ENCODE measurements at places on chromosomes 1 and 21. TPM values are rescaled to one million over a fixed set of nuclear protein-coding genes. Genes with fewer than 3 reads are reported as not detected.

DNA sequence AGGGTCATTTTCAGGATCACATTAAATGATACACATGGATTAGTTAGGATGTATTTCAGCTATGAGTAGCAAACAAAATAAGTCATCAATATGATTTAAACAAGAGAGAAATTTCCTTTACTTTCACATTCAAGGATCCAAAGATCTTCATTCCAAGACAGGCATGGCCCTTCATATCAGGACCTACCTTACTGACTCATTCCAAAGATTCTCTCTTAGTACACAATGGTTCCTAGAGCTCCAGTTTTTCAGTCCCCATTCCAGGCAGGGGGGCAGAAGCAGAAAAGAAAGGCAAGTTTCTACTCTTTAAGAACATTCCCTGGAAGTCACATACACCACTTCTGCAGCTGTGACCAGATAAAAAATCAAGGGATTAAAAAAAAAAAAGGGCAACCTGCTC lies 23.7 kb downstream of the RGS2 start:
- H3K36me3 ChIP-seq: no peaks in the 10 kb centered on the region
- H3K4me3 ChIP-seq: no peak overlapping the region
- no peak overlapping the region for H3K27ac ChIP-seq
- H3K4me1 ChIP-seq: no peaks in the 10 kb centered on the region
- no peak for DNase-seq

Gene TNFAIP8L2
- 30.0 TPM for total RNA-seq

- peaks cover 58% of the 10 kb centered on the region for H3K27me3 ChIP-seq
- no peaks in the 10 kb centered on the region for H3K36me3 ChIP-seq
- no peaks in the 10 kb centered on the region for H3K4me1 ChIP-seq
- H3K4me3 ChIP-seq: no peak overlapping the region
- no peak overlapping the region for H3K27ac ChIP-seq
Measured at GRCh38 chr1:17120481-17120877, 1.2 kb upstream of the PADI2 start.

Gene TTC22
- 3.0 TPM for total RNA-seq

DNA sequence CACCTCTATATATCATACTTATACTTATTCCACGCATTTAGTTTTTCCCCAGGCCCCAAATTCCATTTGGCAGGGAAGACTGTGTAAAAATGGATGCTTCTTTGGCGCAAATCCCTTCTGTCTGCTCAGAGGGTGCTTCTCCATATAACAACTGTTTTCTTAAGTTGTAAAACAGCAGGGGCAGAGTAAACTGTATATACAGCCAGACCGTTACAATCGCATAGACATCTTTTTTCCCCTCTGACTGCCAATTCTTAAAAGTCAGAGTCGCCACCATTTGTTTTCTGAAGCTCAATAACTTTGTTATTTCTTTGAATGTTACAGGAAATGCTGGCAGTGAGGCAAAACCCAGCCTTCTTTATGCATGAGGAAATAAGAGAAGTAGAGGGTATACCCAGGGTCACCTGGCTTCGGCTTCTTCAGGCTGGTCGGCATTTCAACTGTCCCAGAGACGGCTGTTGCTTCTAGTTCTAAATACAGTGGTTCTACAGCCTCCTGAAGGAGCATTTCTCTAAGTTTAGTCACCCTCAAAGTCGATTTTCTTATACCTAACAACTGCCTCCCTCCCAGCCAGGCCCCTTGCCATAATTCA lies 188.4 kb downstream of the CLIC6 start:
- H3K27ac ChIP-seq: no peak overlapping the region
- H3K36me3 ChIP-seq: peaks cover 76% of the 10 kb centered on the region
- H3K4me1 ChIP-seq: peaks cover 3% of the 10 kb centered on the region
- H3K4me3 ChIP-seq: no peak overlapping the region

GRCh38 chr21:31514598-31514997 lies 144.9 kb upstream of the SOD1 start:
- H3K4me3 ChIP-seq: no peak overlapping the region
- no peaks in the 10 kb centered on the region for H3K36me3 ChIP-seq
- H3K27ac ChIP-seq: no peak overlapping the region
- peaks cover 20% of the 10 kb centered on the region for H3K4me1 ChIP-seq

DNA sequence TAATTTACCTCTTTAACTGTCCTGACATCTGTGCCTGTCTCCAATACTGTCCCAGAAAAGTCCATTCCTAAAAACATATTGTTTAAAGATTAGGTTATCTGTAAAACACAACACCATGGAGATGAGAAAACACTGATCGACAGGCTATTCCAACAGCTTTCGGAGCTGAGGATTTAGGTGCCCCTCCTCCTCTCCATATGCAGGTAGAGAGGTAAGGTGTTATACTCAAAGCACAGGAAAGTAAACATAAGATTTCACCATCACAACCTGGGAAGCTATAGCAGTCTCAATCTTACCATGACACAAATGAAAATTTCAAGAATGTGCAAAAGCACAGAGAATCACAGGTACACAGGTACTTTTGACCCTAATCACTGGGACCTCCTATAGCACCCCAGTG lies 60.9 kb upstream of the RASAL2 start:
- DNase-seq: no peak
- H3K27me3 ChIP-seq: peaks cover 7% of the 10 kb centered on the region
- H3K36me3 ChIP-seq: no peaks in the 10 kb centered on the region
- H3K4me1 ChIP-seq: no peaks in the 10 kb centered on the region

All from thymus (tissue), 14 donors.